Mesendoderm (in vitro differentiated cells): ENCODE measurements at places on chromosomes 7 and 10.

DNA sequence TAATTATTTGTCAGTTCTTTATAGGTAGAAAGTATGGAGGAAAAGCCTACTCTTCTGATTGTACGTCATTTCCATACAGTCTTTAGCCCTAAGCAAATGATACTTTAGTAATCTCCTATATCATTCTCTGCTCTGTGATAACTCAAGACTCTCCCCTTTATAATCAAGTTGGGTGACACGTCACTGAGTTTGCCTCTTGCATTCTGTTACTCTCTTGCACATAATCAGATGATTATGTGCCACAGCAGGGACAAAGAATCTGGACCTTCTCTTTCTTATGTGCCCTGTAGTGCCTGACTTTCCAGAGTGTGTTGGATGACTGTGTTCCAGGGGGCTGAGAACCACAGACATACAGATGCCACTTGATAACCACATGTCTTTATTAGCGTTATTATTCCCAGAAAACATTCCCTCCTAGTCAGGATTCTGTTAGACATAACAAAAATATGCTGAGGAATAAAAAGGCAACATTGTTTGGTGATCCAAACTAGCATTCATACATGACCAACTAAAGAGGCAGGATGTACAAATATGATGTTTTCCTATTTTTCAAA is 116.4 kb upstream of the HGF start:
- no peak for DNase-seq

GRCh38 chr10:96339956-96340904 is 18.6 kb downstream of the OPALIN start:
- peak; percentile 84 for DNase-seq

GRCh38 chr10:79133416-79133815 is 64.7 kb downstream of the ZMIZ1 start:
- DNase-seq, result no peak

DNA sequence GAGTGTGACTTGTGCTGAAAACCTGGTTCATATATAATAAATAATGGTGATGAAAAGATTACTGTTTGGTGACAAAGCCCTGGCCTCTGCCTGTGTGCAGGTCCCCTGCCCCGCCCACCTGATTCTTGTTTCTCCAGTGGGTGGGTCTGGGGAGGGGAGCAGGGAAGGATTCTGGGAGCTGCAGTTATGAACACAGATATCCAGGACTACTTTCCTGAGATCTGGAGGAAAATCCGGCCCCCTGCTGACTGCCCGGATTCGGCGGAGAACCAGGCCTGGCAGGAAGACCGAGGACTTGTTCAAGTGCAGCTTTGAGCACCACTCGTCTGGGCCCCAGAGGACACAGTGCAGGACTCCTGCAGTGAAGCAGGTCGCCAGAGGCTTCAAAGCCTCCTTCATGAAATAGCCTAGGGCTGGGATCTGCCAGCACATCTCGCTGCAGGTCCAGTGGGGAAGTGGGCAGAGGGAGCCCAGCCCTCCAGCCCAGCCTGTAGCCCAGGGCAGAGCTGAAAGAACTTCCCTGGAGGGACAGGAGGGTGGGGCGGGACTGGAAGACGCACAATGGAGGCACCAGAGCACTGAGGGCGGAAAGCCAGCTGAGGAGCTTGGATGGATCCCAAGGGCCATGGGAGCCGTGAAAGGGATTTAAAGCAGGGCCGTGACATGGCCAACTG is 7.0 kb downstream of the ATP6V0E2 start:
- no peak for DNase-seq

DNA sequence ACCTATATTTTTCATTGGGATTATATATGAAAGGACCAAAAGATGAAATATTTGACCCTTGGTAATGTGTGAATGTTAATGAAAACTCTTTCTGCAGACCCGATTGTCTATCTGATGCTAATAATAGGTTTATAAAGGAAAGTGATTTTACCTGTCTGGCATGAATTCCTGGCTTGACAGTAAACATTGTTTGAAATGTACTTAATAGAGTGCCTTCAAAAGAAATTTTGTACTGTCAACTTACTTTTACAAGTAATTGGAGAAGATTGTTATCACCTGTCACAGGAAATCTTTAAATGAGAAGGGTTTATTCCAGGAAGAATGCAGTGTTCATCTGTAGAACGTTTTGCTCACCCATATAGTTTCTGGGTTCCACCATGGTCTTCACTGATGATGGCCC is 588.2 kb downstream of the INHBA start:
- DNase-seq, result no peak

GRCh38 chr10:121032460-121032859 is 181.3 kb downstream of the WDR11 start:
- no peak for DNase-seq

DNA sequence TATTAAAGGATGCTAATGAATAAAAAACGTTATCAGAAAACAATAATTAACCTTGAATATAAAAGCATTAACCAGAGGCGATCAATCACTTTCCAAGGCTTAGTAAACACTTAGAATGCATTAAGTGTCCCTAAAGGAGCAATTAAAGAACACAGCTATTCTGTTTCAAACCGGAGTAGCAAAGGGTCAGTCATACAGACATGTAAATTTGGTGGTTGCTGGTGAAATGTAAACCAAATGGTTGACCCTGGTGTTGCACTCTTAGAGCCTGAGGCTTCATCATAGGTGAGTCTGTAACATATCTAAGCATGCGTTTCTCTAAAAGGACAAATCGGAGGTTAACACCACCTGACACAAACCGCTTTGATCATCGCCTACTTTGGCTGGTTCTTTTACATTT is 1280.1 kb downstream of the TYW1 start:
- no peak for DNase-seq

DNA sequence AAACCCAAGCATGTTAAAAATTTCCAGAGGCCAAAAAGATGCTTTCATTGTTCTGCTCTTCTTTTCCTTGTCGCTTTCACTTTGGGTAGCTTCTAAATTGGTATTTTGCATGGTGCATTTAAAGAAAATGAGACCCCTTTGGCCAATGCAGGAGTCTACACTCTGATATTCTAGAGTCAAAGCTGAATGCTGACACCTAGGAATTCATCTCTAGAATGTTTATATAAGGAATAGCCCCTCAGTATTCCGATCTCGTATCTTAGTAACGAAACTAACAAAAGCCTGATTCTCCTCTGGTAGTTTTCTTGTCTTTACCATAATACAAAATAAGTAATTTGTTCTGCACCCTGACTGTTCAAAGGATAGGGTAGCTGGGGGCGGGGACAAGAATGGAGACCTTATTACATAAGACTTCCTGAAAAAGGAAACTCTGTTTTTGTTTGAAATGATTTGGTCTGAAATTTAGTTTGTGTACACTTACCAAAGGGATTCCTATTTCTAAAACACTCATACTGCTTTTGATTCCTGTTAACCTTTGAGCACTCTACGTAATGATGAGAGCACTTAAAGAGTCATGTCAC is 17.1 kb downstream of the IKZF1 start:
- DNase-seq, result no peak

GRCh38 chr7:54906963-54907362 is 111.9 kb upstream of the EGFR start:
- no peak for DNase-seq

DNA sequence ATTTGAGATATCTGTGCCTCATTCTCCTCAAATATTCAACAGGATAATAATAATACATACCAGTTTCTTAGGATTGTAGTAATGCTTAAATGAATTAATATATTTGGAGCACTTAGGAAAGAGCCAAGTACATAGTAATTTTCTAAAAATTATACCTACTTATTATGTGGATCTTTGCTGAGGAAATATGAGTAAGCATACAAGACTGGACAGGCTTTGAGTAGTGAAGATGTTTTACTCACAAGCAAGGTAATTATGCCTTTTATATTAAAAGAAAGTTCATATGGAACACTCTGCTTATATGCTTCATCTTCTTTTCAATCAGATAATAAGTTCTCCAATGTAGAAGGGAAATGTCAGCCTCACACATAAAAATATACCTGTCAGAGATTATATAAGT is 337.5 kb upstream of the KAT6B start:
- DNase-seq, result no peak

DNA sequence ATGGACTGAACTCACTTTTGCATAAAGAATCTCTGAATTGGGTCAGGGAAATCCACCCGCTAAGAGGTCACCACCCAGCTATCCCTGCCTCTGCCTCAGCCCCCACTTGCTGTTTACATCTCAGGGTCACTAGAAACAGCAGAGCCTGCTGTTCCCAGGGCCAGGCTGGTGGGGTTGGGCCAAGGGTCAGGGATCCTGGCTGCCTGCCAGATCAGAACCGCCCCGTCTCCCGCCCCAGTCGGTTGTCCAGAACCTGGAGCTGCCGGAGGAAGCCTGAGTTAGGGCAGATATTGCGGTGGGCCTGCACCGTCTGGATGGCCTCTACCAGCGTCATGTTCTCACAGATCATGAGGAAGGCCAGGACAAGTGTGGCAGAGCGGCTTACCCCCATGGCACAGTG is 17.0 kb upstream of the SAMD8 start:
- no peak for DNase-seq

DNA sequence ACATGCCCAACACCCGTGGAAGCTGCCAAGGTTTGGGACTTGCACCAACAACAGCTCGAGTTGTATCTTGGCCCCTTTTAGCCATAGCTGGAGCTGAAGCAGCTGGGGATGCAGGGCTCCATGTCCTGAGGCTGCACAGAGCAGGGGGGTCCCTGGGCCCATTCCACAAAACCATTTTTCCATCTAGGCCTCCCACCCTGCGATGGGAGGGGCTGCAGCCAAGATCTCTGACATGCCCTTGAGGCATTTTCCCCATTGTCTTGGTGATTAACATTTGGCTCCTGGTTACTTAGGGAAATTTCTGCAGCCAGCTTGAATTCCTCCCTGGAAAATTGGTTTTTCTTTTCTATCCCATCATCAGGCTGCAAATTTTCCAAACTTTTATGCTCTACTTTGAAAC is 637.8 kb upstream of the VSTM2A start:
- DNase-seq, result peak; percentile 42

GRCh38 chr10:18606051-18606695 is 45.2 kb downstream of the NSUN6 start:
- DNase-seq, result peak; percentile 70

DNA sequence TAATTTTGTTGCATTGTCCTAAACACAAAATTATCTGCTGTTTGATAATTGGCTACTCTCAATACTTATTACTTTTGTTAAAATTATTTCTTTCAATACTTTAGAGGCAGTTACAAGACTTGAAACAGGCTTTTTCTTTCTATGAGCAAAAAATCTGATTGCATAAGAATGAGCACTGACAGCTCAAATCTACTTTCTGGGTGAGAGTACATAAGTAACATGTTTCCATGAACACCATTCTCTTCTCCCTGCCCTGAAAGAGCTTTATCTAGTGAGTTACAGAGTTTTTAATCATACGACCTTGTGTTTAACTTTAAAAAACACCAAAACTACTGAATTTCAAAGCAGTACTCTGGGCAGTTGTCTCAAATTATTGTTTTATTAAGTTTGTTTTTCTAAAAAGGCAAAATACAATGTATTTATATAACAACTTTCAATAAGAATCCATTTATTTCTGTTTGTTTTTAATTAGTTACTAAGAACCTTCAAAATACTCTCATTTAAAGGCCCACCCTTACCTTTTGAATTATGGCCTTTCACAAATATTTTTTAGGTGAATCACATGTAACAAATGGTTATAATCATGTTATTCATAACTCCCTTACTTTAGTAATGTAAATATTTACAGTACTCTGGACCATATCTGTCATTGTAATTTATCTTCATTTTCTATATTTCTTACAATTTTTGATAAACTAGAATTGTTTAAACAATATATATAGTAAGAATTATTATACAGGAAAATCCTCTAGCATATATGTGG is 23.0 kb upstream of the TFAM start:
- no peak for DNase-seq

GRCh38 chr10:77915319-77916105 is 11.0 kb downstream of the DLG5 start:
- no peak for DNase-seq

DNA sequence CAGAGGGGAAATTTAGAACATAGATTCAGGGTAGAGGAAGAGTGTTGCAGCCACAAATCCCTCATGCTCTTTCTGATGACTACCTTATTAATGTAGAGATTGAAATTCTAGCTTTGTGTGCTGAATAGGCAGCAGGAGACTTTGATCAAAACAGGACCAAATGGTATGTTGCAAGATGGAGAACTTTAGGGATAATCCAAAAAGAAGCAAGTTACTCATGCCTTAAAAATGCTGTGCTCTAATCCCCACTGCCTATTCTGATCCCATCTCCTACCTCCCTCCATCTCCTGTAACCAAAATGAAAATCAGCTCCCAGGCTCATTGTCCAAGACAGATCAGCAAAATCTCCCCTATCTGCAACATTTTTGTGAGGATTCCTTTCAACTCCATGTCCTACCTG is 31.3 kb downstream of the CH25H start:
- DNase-seq, result peak; percentile 18

GRCh38 chr7:67673861-67674260 is 677.2 kb downstream of the TYW1 start:
- DNase-seq, result no peak

GRCh38 chr7:36263095-36263484 is 110.0 kb downstream of the EEPD1 start:
- no peak for DNase-seq

DNA sequence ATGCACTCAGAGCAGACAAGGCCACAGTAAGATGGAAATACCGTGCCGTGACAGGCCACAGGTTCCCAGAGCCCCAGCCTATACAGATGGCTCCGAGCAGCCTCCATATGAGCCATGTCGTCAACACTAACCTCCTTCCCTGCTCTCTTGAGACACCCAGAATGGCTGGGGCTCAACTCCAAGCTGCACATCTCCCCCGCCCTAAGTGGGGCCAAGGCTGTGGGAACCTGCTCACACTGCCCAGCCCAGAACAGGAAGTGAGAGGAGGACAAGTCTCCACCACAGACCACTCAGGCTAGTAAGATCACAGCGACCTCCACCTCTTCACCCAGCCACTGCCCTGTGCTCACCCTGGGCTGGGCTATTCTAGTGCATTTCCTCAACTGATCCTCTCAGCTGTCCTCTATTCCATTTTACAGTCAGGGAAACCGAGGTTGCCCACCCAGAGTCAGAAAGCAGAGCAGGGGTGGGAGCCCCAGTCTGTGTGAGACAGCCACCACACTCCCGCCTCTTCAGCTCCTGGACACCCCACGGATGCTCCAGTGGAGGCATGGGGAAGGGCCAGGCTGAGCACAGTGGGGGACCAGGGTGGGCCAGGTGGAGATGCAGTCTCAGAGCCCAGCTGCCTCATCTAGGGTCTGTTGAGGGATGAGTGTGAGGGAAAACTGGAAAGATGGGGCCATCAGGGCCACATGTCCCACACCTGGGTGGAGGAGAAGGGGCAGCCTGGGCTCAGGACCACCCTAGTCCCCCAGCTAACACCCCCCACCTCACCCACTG is 11.6 kb downstream of the GRID1 start:
- no peak for DNase-seq

DNA sequence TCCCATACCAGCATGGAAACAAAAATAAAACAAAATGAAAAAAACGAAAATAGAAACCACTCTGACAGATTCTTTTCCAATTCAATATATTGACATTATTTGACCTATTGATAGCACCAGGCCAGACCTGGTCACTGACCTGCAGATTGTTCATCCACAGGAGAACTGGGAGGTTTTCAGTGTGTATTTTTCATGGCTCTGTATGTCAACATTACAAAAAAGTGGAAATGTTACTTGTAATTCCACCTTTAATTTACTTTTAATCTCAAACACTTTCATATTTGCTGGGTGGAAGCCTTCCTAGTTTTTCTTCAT is 2.9 kb downstream of the HKDC1 start:
- DNase-seq, result no peak
